ENCODE measurements at places on chromosomes 4 and X.
A peak's percentile ranks its signal among the peaks of the same experiment; 100 is the strongest.

- DNase-seq, result no peak
Measured at GRCh38 chr4:32073542-32073941, 1353.4 kb downstream of the PCDH7 start.

- no peak for DNase-seq
Measured at GRCh38 chr4:10734697-10735096, 50.1 kb upstream of the CLNK start.

DNA sequence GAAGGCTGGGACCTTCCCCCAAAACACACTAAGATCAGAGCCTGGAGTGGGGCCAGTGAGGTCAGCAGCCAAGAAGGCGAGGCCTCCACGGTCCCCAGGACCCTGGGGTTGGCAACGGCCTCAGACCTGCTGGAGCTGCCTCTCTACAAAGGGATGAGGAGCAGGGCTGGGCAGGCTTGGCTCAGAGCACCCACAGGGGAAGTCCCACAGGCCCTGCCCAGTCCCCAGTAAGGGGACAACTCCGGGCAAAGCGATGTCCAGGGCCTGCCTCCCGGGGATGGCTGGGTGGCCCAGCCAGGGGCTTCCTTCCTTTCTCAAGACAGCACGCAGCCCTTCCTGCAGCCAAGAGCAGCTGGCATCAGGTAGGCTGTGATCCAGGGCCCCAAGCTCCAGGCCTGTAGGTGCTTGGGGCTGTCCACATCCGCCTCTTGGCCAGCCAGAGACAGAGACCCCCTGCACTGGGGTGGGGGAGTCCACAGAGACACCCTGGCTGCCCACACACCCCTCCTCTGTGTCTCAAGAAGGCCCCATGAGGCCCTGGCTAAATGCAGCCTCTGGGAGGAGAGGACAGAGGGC, 5.7 kb downstream of the MXD4 start:
- peak; percentile 34 for DNase-seq

GRCh38 chr4:112379306-112379705, 82.1 kb downstream of the ALPK1 start:
- no peak for DNase-seq

GRCh38 chr4:91243132-91243531, 1060.6 kb upstream of the GRID2 start:
- DNase-seq, result no peak

- DNase-seq, result no peak
Measured at GRCh38 chr4:123555807-123556273, 159.2 kb downstream of the SPRY1 start.

GRCh38 chr4:119041951-119042560, 93.6 kb upstream of the MYOZ2 start:
- DNase-seq, result peak; percentile 29

- peak; percentile 82 for DNase-seq
Measured at GRCh38 chrX:153381684-153382532, 19.2 kb downstream of the PNMA6E start.

DNA sequence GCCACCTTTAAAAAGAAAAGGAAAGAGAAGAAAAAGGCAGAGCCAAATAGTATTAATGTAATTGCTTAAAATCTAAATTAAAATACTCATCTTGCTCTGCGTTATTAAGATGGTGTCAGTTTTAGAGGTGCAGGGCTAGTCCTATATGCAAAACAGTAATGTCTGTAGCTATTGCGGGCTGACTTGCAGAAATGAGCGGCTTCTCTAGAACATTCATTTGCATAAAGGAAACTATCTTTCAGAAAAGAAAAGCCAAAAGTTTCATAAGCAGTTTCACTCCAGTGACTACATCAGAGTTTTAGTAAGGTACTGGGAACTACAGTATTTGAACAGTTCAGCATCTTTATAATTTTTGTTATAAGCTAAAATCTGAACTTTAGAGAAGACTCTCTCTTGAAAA, 6.0 kb downstream of the SMAD1 start:
- no peak for DNase-seq

DNA sequence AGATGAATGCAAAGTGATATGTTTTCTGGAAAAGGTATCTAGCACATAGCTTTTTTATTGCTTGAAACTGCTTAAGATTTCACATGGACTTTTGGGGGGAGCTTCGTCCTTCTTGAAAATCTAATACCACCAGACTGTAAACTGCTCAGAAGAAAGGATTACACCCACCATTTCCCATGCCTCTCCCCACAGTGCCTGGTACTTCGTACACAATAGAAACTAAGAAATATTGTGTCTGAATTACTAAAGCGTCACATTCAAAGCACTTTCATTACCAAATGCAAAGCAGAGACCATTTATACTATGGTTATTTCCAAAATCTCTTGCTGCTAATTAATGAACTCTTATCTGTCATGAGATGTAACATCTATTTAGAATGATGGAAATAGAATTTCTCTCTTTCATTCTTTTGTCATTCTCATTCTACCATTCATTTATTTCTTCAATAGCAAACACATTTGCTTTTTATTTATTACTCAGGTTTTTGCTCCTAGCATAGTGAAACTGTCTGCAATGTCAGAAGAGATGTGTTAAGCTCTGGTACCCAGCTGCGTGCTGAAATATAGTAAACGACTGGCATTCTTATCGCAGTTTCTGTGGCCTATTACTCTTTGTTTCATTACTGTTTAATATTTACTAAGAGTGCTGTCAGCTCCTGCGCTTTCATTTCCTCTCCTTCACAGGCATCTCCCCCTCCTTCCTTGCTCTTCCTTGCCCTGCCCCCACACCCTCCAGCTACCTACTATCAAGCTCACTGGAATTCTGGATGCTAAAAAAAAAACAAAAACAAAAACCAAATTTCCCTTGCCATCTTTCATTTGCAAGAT, 51.4 kb upstream of the RAPGEF2 start:
- DNase-seq, result no peak

DNA sequence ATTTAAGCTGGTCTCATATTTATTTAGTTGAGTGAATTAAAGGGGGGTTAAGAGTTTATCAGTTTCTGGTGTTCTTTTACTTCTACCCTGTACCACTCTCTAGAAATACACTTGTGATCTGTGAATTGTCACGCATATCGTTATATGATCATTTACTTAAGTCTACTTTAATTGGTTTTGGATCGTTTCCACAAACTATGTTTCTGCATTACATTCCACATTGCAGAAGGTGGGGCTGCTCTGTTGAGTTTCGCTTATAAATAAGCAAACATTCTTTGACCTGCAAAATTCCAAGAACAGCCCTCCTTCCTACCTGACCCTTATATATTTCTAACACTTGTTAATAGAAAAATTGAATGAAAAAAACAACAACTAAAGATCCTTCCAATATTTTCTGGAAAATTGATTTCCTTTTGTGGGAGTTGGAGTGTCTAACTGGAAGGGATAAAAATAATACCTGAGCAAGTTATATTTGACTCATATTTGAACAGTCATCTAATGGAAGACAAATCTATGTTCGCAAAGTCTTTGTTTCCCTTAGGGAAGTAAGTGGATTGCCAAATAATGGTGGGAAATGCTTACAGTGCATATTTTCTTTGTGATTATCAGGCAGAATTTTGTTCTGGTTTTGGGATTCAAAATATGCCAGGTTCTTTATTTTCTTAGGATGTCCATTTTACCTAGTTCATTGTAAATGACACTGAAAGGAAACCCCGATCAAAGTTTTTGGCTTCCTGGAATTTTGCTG, 152.7 kb downstream of the RELL1 start:
- no peak for DNase-seq

DNA sequence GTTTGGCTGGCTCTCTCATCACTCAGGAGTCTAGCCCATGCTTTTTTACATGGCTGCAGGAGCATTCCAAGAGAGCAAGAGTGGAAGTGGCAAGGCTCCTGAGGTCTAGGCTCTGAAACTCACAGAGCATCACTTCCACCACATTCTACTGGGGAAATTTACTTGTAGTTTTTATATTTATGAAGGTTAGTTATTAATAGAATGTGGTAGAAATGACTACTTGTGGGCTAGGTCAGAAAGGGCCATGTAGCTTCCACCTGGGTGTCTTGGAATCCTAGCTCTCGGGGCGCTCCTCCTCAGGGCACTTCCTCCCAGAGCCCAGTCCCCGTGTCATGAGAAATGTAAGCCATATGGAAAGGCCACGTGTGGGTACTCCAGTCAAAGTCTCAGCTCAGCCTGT, 127.0 kb upstream of the CASK start:
- DNase-seq, result no peak

DNA sequence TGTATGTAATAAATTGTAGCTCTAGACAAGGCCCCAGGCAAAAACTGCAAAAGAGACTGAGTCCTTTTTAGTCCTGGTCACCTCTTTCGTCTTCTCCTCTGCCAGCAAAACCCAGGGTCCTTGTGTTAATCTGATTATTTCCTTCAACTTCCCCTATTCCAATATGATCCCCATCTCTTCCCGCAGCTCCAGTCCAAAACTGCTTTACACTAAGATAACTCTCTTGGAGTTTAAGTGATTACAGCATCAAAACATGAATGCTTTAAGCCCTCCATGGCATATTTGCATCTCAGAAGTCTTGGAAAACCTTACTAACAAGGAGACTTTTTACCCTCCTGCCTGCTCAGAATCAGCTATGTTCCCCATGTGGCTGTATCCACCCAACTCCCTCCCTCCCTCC, 59.3 kb downstream of the MAGEA1 start:
- DNase-seq, result no peak

- no peak for DNase-seq
Measured at GRCh38 chrX:149837639-149838038, 43.3 kb upstream of the MAGEA8 start.

All from ovary (tissue), 10 donors.